ENCODE measurements at places on chromosomes 16 and 17.

DNA sequence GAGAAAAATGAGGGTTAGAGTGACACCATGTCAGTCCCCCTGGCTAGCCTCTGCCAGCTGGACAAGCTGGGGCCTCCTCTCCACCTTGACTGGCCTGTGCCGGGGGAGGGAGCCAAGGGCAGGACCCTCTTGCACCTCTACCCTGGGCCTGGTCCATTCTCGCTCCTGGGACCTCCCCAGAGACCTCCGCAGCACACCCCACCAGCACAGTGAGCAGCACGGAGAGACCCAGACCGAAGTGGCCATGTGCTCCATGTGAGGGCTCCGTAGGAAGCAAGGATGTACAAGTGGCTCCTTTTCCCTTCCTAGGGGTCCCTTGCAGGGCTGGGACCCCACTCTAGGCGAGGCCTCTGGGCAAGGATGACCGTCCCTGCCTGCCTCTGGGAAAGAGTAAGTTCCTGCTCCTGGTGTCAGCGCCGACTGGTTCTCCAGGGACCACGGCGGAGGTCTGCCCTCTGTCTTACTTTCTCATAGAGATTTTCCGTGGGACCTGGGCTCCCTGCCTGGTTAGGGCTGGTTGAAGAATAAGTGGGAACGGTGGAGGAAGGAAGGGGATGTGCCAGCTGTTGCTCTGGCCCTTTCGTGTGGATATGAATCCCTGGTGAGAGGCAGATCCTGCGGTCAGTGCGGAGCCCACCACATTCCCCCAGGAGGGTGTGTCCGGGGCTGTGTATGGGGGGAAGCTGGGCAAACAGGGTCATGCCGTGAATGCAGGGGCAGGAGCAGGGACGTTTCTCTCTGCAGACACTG is 124.2 kb downstream of the METRNL start:
- DNase-seq = no peak

GRCh38 chr16:89863741-89864526 is 9.5 kb upstream of the TCF25 start:
- DNase-seq = no peak

DNA sequence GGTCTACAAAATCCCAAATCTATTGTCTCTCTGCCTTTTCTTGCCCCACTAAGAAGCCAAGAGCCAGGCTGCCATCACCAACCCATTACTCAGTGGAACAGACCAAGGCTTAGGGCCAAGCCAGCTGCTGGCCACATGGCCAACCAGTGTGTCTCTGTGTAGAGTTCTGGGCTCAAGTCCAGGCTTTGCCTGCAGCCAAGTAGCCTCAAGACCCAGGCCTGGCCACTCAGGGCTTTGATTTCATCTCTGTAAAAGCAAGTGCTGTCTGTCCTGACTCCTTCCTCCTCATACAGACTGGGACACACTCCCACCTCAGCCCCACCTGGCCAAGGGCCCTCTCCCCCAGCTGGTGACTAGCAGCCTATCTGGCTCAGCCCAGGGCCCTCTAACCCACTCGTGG is 14.6 kb downstream of the SREBF1 start:
- DNase-seq = no peak

DNA sequence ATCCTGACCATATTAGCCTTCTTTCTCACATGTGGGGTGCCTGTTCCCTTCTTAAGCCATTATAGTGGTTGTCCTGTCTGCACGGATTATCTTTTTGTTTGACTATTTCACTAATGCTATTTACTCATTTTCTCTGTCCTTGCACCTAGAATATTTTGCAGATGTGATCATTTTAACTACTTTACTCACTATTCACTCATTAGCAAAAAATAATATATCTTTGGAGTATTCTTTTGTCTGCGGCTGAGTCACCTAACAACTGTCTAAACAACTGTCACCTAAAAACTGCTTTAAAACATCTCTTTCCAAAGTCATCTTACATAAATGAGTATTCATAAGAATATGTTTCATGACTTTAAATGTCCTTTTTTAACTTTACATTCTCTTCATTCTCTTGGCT is 87.4 kb downstream of the KCNJ2 start:
- DNase-seq = no peak

GRCh38 chr16:22678311-22678710 is 135.7 kb upstream of the HS3ST2 start:
- DNase-seq = no peak

DNA sequence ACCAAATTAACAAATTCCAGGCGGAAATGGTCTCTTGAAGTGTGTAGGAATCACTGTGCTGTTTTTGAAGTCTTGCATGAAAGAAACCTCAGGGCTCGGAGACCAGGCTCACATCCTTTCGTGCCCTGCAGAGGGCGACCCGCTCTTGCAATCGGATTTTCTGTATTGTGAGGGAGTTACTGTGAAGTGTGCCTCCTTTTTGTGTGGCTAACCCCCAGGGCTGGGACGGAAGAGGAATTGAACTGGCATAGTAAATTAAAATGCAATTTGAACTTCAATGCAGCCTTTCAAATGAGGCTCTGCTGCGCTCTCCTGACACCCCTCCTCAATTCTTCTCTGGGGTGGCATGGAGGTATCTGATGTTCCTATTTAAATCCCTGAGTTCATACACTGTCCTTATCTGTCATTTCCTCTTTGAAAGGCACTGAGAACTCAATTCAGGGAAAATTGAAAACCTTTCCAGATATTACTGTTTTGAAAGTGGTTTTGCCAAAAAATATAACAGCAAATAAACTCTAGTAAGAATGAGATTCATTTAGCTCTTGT is 51.5 kb upstream of the MGAT5B start:
- no peak for DNase-seq

GRCh38 chr16:27740496-27741201 is 190.7 kb downstream of the KATNIP start:
- DNase-seq = no peak

GRCh38 chr17:56679115-56679776 is 85.7 kb downstream of the NOG start:
- no peak for DNase-seq

DNA sequence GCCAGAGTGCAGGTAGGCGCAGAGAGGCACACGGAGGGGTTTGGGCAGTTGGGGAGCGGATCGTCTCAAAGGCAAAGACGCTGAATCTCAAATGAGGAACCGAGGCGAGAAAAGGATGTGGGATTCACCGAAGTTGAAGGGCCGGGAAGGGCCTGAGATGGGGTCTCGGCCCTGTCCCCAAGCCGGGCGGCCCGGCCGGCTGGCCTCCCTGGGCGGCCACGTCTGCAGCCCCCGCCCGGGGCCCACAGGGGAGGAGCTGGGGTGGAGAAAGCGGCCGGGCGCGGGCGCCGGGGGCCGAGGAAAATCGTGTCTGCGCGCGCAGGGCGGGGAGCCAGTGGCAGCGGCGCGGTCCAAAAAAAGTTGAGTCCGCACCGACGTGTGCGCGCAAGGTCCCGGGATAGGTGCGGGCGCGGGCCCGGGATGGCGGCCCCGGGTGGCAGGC is 458 bp downstream of the SLC12A4 start:
- no peak for DNase-seq

- DNase-seq = no peak
These were observed 2.8 kb upstream of the MSI2 start for GRCh38 chr17:57253362-57254065.

GRCh38 chr16:88743693-88744576 is 37.6 kb downstream of the CTU2 start:
- no peak for DNase-seq

DNA sequence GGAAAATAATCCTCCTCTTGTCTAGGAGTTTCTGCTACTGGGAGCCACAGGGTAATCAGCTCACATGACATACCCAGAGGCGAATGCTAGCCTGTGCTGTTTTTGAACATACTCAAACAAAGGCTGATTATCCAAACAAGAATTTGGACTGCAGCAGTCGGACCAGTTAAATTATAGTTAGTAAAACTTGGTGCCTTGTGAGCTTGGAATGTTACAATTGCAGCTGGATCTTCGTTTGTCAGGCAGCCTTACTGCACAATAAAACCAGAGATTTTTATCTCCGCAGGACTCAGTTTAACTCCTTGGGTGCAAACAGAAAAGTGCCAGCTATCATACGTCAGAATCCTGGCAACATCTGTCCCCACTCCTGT is 163.8 kb upstream of the TBX2 start:
- DNase-seq = no peak

DNA sequence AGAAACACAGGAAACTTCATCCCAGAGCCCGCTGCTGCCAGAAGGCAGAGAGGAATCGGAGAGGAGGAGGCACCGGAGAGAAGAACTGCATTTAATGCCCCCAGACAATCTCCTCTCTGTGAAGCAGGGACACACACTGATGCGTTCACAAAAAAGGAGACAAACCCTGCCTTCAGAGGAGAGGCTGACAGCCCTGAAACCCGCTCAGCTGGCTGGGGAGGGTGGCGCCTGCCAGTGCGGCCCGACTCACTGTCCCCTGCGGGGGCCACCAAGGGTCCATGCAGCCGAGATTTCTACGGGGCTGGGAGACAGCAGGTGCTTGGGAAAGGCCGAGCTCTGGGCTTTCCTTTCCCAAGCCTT is 21.9 kb upstream of the CACNG1 start:
- no peak for DNase-seq

DNA sequence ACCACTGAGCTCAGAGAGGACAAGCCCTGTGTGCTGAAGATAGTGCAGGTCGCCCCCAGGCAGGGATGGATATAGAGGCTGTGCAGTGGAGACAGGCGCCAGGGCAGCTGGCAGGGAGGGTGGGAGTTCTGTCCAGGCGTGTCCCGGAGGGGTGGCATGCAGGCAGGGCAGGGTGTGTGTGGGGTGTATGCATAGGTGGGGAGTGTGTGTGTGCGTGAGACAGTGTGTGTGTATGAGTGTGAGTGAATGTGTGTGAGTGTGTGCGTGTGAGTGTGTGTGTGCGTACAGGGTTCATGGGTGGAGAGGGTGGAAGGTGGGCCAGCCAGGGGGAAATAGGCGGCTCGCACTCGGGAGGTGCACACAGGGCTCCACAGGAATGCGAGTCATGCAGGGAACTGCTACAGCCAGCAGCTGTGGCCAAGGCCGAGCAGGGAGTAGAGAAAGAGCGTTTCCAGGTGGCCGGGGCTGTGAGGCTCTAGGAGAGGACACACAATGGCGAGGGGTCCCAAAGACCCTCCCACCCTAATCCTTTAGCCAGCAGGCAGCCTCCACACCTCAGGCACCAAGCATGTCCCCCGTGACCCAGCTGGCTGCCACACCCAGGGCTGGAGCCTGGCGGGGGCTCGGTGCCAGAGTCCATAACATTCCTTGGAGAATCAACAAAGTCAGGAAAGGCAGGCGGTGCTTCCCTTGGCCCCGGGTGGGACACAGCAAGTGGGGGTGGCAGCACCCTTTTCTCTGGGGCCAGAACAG is 4.6 kb downstream of the PLCD3 start:
- DNase-seq = no peak

DNA sequence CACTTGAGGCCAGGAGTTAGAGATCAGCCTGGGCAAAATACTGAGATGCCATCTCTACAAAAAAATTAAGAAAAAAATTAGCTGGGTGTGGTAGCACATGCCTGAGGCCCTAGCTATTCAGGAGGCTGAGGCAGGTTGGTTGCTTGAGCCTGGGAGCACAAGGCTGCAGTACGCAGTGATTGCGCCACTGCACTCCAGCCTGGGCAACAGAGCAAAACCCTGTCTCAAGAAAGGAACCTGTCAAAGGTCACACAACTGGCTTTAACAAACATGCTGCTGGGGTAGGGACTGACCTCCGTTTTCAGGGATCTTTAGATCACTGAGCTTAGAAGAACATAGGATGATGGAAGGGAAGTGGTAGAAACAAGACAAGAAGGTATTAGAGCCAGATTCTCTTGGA is 95.0 kb downstream of the IRX3 start:
- DNase-seq = no peak

- DNase-seq = no peak
These were observed 28.0 kb downstream of the ADGRG5 start for GRCh38 chr16:57570301-57571070.

DNA sequence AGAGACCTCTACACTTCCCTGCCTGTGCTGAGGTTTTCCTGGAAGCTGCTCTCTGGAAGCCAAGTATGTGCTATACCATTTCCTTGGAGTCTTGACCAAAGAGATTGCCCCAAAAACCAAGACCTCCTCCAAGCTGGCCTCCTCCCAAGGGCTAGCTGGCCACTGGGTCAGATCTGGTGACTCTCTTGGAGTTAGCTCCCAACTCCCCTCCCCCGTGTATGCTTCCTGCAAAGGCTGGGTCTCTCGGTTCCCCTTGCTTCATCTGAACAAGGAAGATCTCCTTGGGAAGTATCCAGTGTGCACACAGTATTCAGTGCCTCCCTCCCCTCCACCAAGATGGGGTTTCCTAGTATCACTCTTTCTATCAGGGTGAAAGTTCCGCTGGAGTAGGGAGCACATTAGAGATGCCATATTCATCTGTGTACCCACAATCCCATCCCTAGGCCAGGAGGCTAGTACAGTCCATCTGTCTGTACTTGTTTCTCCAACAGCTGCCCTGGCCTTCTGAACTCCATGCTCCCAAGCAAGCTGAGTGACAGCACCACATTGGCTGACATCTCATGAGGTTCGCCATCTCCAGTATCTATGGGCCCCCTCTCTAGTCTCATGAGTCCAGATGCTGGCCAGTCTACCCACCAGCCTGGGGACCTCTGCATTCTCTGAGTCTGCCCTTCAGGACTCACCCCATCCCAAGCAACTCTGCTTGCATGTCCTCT is 3.2 kb downstream of the GAS7 start:
- DNase-seq = no peak

Data from keratinocyte (primary cell).